ENCODE measurements at places on chromosomes 5 and 9. TPM values are rescaled to one million over a fixed set of nuclear protein-coding genes. Genes with fewer than 3 reads are reported as not detected.

DNA sequence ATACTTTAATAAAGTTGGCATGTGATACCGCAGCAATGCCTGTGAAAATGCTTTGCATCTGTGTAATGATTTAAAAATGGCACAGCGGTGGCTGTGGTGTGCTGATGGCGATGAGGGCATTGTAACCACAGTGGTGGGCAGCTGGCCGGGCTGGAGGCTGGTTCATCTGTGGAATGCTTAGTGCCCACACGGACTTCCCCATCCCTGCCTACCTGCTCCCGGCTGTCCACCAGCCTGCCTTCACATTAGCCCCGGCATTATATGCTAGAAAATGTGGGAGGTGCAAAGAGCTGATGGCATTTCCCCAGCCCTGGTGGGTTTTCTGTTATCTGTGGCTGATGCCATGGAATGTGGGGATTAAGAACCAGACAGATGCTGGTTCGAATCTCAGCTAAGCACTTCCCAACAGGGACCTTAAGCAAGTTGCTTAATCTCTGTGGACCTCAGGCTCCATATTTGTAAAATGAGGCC is 2.9 kb upstream of the NDST1 start:
- DNase-seq = no peak

- DNase-seq = no peak
Measured at GRCh38 chr5:160626322-160626721, 204.7 kb downstream of the PTTG1 start.

DNA sequence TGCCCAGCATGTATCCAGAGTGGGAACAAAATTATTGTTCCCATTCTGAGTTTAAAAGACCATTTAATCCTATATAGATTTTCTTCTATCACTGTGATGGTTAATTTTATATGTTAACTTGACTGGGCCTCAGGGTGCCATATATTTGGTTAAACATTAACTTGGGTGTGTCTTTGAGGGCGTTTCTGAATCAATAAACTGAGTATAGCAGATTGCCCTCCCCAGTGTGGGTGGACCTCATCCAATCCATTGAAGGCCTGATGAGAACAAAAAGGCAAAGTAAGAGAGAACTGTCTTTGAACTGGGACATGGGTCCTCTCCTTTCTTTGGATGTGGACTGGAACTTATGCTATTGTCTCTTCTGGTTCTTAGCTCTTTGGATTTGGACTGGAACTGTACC is 17.3 kb downstream of the RIOK2 start:
- DNase-seq = no peak

GRCh38 chr5:109944461-109944860 is 254.7 kb downstream of the MAN2A1 start:
- DNase-seq = no peak

KCNMB1 gene
- not detected for polyA plus RNA-seq

DNA sequence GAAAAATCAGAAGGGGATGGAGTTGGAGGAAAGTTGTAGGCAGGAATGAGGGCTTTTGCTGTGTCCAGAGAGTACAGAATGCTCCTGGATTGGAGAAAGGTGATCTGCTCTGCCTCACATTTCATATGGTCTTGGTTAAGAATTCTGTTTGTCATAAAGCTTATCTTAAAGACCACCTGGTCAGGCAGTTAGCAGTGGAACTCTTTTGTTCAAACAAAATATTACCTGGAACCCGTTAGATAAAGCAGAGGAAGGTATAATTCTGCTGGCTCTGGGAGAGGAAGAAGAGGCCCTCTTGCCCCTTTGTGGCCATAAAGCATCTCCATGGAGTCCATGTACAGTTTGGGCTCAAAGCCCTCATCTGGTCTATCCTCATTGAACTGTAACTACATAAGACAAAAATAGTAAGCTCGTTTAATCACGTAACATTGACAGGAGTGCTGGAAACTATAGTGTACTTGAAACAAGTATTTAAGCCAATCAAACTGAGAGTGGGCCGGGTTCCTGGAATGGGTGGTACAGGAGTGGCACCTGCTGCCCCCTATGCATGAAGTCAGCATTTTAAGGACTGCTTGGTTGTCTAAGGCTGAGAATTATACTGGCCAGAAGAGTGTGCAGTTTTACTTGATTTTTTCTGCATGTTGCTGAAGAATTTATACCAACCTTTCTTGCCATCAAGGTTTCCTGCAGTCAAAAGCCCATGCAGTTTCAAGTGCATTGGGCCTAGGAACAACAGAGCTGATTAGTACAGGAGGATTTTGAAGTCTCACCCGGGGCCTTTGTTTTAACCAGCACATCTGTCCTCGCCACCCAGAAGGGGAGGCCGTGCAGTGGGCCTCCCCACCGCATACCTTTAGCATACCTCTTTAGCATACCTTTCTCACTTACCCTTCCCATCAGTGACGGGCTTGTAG is 39.9 kb downstream of the STXBP1 start:
- no peak for DNase-seq

DNA sequence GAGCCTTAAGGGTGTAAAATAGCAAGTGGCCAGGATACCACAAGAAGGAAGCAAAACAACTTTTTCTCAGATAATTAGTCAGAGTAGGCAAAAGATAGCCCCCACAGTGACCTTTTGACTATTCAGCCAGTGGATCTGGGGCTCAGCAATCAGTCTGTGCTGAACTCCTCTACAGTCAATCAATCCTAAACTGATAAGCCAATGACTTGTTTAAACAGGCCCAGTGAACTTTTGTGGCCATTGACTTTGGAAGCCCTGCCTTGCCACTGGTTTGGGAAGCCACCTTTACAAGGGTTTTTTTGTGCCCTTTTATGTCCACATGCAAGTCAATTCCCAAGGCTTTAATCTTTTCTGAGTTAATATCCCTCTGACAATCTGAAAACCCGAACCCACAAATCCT is 1565.0 kb upstream of the WWC1 start:
- DNase-seq = no peak

CLIC3 gene
- polyA plus RNA-seq = 1.0 TPM

SLC1A1 gene
- 0.23 TPM for polyA plus RNA-seq

DNA sequence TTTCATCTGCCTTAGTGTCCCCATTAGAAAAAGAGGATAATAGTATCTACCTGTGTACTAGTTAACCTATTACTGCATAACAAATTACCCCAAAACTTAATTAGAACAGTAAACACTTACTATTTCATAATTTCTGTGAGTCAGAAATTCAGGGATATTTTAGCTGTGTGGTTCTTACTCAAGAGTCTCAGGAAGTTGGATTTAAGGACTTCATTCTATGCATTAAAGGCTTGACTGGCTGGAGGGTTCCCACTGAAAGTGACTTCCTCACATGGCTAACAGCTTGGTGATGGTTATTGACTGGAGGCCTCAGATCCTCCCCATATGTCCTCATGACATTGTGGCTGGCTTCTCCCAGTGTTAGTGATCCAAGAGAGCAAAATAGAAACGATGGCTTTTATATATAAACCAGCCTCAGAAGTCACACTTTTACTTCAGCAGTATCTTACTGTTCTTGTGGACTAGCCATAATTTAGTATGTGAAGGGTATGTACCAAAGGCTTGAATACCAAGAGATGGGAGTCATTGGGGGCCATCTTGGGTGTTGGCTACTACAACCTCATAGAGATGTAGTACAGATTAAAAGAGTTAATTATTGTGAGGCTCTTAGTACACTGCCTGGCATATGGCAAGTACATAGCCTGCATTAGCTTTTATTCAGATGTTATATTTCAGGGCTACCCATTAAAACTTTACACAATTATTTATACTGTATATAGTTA is 9.9 kb downstream of the RAD23B start:
- no peak for DNase-seq

DNA sequence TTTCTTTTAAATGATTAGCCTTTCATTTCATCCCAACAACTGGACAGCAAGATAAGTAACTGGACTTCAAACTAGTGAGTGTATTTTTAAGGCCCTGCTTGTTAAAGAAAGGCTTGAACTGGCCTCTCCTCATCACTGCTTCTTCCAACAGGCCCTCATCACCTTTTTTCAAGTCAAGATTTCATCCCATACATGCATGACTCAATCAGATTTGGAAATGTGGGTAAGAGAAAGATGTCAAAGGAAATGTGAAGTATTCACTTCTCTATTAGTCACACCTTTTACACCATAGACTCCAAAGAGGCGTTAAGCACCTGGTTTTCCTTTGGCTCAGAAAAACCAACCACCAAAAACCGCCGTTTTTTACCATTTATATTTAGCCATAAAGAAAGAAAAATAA is 4.9 kb downstream of the NR4A3 start:
- DNase-seq = no peak

MEIKIN gene
- not detected for polyA plus RNA-seq

DNA sequence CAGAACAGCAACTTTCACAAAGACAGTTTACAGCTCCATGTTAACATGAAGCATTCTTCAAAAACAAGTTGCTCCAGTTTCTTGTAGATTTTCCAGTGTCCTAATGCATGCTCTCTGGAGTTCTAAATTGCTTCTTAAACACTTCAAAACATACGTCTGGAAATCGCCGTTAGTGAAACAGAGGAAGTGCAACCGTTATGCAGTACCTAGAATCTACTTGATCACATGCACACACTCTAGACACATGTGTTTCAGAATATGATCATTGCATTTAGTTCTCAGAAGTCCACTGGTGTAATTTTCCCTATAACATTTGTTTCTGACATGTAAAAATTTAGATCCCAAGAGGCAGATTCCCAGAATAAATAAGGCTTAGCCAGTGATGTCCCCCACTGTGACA is 41.1 kb upstream of the RUFY1 start:
- no peak for DNase-seq

GRCh38 chr5:88682131-88682530 is 200.9 kb downstream of the MEF2C start:
- no peak for DNase-seq

GRCh38 chr9:132969783-132970182 is 8.7 kb upstream of the GFI1B start:
- DNase-seq = no peak

- no peak for DNase-seq
Measured at GRCh38 chr5:32390819-32391591, 53.5 kb downstream of the ZFR start.

CMYA5 gene
- 0.21 TPM for polyA plus RNA-seq

ZNF169 gene
- polyA plus RNA-seq = 6.4 TPM

GRCh38 chr5:125181955-125182354 is 435.5 kb upstream of the ZNF608 start:
- no peak for DNase-seq
